ENCODE measurements at places on chromosomes 3 and 15.

DNA sequence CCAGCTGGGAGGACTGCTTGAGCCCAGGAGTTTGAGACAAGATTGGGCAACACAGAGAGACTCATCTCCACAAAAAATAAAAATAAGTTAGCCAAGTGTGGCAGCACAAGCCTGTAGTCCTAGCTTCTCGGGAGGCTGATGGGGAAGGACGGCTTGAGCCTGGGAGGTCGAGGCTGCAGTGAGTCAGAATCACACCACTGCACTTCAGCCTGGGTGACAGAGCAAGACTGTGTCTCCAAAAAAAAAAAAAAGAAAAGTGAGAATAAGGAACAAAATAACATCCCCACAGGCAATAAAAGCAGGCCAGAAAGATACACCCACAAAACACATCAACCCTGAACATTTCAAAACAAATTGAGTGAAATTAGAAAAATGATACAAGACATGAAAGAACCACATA lies 48.7 kb upstream of the OCA2 start:
- DNase-seq, result no peak

GRCh38 chr15:99682455-99682854 lies 50.8 kb downstream of the LYSMD4 start:
- DNase-seq, result no peak

DNA sequence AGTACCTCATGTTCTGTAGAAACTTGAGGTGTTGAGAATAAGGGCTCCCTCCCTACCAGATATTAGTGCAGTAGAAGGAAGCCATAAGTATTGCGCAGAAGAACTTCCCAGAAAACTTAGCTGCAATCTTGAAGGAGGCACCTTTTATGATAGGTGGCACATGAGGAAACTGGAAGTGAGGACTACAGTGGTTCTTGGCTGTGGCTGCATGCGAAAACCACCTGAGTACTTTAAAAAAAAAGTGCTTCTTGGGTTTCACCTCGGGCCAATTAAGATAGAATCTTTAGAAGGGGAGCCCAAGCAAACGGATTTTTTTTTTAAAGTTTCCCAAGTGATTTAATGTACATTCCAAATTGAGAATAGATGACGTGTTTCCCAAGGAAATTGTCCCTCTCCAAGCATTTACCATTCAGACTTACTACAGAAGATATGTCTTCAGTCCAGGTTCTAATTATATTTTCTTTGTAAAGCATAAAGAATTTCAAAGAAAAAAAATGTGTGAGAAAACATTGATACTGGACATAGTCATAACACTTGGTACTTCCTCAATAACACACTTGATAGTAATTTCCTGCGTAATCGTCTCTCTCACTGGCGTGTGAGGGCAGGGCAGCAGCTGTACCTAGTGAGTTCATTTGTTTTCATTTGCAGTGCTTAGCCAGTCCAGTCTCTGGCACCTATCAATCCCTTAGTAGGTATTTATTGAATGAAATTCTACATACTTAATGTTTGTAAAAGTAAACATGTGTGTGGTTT lies 12.3 kb upstream of the NR1I2 start:
- DNase-seq, result no peak

GRCh38 chr15:55496716-55497115 lies 11.3 kb downstream of the DNAAF4 start:
- no peak for DNase-seq

DNA sequence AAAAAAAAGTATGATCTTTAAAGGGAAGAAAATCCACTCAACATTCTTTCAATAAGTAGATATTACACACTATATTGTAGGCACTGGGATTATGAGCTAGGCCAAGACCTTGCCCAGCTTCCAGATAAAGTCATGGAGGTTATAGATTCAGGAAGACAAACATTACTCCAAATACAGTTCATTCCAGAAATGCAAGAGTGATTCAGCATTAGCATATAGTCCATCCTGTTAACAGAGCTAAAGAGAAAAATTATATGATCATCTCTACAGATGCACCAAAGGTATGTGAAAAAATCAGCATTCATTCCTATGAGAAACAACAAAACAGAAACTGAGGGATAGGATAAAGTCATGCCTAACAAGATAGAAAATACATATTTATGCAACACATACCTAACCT lies 42.1 kb upstream of the NSMCE3 start:
- DNase-seq, result no peak

GRCh38 chr3:191363221-191363620 lies 32.9 kb upstream of the UTS2B start:
- DNase-seq, result no peak

DNA sequence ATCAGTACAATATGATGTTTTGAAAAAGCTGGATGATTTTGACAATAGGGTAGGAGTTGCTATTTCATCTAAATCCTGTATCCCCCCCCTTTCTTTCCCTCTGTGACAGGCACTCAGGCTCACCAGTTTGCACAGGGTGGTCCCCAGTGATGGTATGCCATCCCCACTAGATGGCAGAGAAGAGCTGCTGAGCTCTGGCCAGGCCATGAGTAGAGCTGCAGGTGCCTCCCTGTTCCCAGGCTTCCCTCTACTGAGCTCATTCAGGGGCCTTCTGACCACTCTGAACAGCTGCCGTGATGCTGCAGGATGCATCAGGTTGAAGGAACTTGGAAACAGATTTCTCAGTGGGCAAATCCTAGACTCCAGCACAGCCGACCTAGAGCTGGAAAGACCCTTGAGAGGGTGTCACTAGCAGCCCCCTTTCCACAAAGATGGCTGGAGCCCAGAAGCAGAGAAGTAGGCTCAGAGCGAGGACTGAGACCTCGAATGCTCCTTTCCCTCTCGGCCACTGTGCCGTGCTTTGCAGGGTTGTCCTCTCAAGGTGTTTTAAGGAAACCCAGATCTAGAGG lies 45.1 kb downstream of the EFCAB12 start:
- peak; percentile 25 for DNase-seq

- DNase-seq, result no peak
These were observed 558.0 kb downstream of the MECOM start for GRCh38 chr3:169105561-169105960.

DNA sequence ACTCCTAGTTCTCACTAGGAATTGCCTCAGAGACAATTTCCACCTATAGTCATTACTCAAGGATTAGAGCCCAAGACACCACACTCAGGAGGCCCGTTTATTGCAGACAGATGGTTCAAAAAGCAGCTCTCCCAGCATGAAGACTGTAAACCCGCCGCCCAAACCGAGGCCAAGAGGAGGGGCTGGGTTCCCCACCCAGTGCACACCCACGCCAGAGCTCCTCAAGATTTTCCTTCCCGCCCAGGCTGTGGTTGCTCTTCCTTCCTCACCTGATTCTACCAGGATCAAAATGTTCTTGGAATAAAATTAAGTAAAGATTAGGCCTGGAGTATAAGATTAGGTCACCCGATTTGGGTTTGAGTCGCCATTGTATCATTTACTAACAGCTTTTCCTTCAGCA lies 364.4 kb downstream of the MECOM start:
- DNase-seq, result no peak

- DNase-seq, result no peak
These were observed 60.3 kb upstream of the PPP2R3A start for GRCh38 chr3:135905058-135905724.

DNA sequence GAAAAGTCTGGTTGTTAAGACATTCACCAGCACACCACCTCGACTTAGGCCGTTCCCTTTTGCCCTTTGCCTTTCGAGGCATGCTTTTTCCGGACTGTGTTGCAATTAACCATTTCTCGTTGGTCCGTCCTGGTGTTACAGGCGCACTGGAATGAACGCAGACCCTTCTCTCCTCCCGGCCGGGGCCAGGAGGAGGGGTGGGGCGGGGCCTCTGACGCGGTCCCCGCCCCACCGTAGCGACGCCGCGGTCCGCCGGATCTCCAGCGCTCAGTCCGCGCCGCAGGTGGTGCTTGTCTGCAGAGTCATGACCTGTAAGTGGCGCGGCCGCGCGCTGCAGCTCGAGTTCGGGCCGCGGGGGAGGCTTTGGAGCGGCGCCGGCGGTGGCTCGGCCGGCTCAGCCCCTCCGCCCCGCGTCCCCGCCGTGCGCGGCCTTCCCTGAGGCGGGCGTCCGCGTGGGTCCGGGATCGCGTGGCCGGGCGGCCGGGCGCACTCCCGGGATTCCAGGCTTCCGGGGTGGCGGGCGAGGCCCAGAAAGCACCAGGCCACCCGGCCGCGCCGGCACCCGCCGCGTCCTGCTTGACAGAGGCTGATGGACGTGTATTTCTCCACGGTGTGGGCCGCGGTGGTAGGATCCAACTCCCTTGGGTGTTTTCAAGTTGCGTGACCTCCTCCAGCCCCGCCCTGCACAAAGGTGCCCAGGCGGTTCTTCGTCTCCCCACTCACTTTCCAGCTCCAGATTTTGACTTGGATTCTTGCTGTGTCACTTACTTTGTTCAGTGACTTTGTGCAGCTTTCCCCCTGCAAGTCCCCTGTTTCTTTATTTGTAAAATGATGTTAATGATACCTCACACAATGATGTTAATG lies at the start of gene NIT2:
TSS of gene NIT2 (plus strand) at position 270 of the 864 bp plus-strand sequence. CDS start at position 305, 35 bp downstream.
- no peak for DNase-seq

DNA sequence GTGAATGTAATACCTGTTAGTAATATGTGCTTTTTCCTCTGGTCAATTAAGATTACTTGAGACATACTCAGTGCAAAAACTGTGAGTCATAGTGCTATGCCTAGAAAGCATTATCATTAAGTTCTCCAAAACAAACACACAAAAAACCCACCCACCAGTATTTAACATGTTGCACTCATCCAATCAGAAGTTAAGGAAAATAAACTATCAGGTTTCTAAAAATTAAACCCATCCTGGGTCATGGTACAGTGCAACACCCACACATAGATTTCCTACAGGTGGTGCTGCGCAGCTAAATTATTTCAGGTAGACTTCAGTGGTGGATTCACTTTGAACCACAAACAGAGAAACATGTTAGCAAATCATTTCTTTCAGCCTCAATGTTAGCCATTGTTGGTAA lies 264.4 kb upstream of the VEPH1 start:
- DNase-seq, result no peak

DNA sequence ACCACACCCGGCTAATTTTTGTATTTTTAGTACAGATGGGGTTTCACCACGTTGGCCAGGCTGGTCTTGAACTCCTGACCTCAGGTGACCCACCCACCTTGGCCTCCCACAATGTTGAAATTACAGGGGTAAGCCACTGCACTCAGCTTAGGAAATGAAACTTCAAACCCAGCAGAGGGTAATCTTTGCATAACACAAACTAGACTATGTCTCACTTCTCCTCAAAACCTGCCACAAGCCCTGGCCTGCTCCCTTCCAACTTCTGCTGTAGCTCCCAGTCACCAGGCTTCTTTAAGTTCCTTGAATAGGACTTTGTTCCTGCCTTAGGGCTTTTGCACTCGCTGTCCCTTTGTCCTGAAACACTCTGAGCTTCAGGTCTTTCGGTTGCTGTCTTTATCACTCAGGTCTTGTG lies 39.2 kb upstream of the SEMA4B start:
- DNase-seq, result no peak

DNA sequence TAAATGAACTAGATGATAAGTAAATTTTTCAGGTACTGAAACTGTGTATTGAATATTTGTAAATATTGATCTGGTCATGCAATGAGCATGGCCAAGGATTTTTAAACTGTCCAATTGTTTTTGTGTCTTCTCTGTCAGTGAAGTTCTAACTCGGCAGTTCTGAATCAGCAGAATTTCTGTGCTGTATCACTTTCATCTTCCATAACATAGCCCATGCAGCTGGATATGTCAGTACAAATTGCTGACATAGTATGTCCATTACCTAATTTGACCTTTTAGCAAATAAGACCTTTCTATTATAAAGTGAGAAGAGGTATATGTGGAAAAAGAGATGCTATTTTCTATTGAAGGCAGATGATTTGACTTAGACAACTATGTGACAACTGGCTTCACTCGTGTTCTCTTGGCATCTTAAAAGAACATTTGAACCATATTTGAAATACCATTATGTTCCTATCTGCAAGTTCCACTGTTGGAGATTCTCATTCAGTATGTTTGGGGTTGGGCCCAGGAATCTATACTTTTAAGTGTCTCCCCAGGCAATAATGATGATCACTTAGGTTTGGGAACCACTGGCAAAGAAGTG lies 90.4 kb downstream of the CMSS1 start:
- no peak for DNase-seq

DNA sequence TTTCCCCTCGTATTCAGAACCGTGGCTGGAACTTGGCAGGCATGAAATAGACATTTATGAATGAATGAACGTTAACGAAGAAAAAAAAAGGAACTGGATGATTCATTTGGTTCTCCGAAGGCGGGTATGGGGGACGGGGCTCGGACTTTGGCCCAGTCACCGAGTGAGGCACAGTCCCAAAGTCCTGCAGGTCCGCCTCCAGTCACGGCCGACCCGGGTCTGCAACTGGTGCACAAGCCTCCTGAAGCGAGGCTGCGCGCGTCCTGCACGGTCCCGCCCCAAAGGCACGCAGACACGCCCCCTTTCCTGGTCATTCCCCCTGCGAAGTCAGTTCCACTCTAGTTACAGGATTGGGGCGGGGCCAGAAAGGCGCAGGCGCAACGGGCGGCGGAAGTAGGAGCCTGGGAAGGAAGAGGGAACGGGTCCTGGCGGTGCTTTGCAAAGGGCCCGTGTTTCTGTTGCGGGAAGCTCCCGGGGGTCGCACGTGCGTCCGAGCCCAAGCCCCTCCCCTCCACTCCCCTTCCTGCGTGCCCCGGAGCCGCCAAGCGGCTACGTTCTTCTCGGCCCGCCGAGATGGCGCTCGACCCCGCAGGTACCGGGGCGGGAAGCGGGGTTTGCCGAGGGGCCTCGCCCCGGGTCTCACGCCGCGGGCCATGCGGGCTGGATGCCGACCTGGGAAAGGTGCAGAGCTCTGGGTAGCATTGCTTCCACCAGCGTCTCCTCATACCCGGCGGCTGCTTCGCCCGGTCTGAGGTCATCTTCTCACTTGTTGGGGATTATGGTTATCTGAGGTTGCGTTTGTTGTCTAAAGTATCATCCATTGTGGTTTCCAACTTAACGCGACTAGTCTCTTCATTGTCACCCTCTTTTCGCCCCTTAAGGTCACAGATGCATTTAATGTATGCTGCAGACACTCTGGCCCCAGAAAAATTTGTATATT lies at the start of gene CMC1:
TSS of gene CMC1 (plus strand) at position 399 of the 940 bp plus-strand sequence. CDS start at position 574, 175 bp downstream.
- peak; percentile 77 for DNase-seq

- DNase-seq, result peak; percentile 64
These were observed 29.6 kb upstream of the GREM1 start for GRCh38 chr15:32688151-32688639.

DNA sequence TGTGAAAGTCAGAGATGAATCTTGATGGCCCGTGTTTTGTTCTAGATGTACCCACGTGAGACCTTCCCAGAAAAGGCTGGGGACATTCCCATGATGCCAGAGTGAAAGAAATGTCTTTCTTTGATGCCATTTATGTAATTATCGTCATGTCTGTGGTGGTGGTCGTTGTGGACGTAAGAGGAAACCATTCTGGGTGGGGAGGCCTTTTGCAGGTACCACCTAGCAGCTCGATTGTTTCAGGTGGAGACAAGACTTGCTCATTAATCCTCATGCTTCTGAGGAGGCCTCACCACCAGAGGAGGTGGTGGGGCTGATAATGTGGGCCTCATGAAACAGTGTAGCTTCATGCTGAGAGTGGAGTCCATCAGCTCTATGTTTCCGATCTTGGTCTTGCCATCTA lies 58.1 kb upstream of the USP3 start:
- DNase-seq, result no peak

GRCh38 chr3:106403371-106404145 lies 534.7 kb upstream of the CBLB start:
- DNase-seq, result no peak

Data from NCI-H2081 treated with DMSO at 0.1 percent for 48 hours (cell line).